Cerebellar nuclear complex (tissue), 1 donor: ENCODE measurements at places on chromosomes 3 and 15.

DNA sequence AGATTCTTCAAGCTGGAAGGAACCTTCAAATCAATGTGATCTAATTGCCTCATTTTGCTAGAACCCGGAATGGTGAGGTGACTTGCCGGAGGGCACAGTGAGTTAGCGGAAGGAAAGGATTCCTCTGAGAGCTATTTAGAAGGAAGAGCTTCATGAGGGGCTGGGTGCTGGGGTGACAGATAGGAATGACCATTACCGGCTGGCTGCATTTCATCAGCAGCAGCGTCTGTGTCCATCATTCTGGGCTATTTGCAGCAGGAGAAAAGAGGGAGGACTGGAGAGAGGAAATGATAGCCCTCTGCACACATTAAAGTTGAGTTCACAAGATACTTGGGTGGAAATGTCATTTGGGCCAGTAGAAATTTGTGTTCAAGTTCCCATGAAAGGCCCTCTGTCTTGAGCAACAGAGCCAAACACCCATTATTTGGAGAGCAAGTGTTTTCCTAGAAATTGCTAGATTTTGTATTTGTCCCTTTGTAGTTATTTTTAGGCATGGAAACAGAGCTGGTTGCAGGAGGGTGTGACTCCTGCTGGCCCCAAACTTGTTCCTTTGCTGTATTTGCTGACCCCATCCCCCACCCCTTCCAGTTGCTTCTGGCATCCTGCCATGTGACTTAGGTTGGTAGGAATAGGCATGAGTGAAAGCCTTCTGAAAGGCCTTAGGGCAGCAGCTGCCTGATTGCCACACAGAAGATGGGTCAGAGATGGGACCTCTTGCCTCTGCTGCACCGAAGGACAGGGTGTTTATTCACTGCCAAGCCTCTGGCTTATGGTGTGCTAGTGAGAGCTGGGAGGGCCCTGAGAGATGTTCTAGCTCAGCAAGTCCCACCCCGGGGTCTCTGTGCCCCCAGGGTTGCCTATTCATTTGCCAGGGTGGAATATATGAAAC is 87.5 kb upstream of the PLXNA1 start:
- DNase-seq, result no peak

- DNase-seq, result no peak
Observed at GRCh38 chr15:69980341-69981059, 117.2 kb downstream of the TLE3 start.

- no peak for DNase-seq
Observed at GRCh38 chr3:82114589-82114988, 353.1 kb upstream of the GBE1 start.

DNA sequence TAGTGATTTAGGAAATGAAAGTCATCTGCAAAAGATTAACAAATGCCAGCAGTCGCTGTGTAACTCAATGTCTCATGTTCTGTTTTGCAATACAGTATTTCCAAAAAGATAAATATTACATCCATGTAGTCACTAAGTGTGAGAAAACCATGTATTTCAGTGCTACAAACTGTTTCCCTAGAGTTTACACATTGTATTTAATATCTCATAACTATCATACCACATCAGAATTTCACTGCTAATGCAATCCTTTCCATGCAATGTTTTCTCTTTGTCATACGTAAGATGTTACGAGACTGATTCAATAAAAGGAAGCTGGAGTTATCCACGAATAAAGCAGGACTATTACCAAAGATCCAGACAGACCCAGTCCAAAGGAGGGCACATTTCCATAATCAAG is 269.4 kb downstream of the GBE1 start:
- no peak for DNase-seq

GRCh38 chr3:180000500-180000899 is 36.2 kb downstream of the PEX5L start:
- DNase-seq, result no peak

DNA sequence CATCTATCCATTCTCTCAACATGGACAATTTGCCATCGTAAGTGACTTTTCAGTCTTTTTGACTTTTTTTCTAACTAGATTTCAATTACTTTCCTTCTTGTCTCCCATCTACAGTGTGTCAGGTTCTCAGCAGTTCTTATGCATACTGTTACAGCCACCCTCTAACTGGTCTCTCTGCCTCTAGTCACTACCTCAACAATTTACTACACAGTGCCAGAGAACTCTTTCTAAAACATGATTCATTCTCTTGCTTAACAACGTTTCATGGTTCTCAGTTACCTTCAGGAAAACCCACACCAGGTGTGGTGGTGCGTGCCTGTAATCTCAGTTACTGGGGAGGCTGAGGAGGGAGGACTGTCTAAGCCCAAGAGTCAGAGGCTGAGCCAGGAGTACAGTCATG is 95.4 kb downstream of the DIPK2A start:
- no peak for DNase-seq

DNA sequence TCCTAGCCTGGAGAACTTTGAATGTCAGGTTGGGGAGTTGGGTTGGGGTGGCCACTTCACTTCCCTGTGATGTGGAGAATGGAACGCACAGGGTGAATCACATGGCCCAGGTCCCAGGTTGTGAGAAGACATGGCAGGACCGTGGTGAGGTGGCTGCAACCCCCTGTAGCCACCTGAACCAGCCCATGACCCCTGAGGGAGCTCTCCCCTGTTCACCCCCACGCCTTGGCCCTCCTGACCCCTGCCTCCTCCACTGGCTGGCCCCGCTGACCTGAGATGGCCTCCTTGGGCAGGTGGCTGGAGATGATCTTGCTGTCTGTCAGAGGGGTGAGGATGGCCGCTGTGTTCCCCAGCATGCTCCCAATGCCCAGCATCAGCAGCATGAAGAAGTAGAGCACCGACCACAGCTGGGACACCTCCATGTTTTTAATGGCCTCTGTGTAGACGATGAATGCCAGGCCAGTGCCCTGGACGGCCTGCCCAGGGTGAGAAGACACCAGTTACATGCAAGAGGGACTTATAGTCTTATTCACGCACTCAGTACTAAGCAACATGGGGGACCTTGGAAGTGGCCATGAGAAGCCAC is 31.0 kb downstream of the SLC6A20 start:
- no peak for DNase-seq

- no peak for DNase-seq
Observed at GRCh38 chr3:8845641-8846040, 76.2 kb upstream of the OXTR start.

- no peak for DNase-seq
Observed at GRCh38 chr15:60548101-60548500, 69.2 kb upstream of the ICE2 start.

- DNase-seq, result no peak
Observed at GRCh38 chr3:146313746-146314111, 62.8 kb upstream of the PLSCR4 start.

- DNase-seq, result no peak
Observed at GRCh38 chr3:31250116-31250777, 282.5 kb upstream of the STT3B start.

- DNase-seq, result no peak
Observed at GRCh38 chr15:98518823-98519561, 129.3 kb upstream of the IGF1R start.

DNA sequence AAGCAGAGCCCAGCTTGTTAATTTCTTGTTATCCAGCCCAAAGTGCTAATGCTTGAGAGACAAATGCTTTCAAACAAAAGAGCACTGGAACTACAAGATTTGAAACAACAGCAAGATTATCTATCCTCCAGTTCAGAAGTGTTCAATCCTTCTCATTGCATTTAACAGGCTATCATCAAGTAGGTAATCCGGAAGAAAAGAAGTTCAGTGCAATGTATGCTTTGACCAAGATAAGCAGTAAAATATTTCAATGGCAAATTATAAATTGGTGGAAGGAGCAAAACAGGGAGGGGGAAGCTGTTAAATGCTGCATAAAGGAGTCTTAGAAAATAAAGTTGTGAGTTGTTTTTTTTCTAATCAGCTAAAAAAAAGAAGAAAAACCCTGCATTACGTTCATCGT is 8.8 kb downstream of the LRIG1 start:
- DNase-seq, result no peak

GRCh38 chr3:184440151-184440550 is 60.3 kb downstream of the CHRD start:
- DNase-seq, result no peak

DNA sequence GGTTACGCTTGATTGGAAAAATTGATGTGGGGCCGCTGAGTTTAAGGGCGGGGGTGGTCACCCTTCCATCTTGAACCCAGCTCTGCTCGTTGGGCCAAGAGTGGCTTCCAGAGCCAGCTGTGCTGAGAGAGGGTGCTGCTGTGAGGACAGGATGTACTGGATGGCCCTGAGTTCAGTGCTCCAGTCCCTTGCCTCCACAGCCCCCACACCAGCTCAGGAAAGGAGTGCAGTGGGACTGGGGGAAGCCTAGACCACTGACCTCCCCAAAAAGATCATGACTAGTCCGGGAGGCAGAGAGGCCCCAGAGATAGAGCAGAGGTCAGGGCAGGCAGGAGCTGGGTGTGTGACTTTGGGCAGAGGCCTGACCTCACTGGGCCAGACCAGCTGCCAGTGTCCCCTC is 4.0 kb upstream of the PTH1R start:
- no peak for DNase-seq

DNA sequence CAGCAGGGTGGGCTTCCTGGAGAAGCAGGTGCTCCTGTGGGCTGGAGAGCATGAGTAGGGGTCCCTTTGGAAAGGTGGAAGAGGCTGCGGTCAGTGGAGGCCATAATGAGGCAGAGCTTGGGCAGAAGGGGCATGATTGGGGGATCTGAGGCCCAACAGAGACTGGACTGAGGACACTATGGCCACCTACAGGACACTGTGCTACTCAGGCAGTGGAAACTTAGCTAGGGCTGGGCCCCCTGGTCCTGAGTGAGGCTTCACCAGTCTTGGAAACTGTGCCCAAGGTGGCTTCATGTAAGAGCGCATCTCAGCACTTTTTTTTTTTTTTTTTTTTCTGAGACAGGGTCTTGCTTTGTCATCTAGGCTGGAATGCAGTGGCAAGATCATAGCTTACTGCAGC is 6.3 kb upstream of the COMMD4 start:
- no peak for DNase-seq

DNA sequence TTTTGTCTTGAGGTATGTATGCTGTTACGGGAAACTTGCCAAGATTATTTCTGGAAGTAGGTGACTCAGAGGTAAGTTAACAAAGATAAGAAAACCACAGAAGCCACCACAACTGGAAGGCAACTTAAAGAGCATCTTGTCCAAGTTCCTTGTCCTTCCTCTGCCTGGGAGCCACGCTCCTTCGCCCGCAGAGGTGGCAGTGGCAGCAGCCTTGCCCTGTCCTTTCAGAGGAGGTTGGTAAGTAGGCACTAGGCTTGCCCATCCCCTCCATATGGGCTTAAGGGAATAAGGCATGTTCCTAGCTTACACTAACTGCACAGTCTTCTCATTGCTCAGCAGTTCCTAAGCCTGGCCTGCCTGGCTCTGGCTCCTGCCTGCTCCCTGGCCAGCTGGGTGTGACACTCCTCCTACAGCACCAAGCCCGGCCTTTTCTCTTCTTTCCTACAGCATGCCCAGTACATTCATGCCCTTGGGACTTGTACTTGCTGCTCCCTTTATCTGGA is 48.0 kb upstream of the RAB6B start:
- no peak for DNase-seq

DNA sequence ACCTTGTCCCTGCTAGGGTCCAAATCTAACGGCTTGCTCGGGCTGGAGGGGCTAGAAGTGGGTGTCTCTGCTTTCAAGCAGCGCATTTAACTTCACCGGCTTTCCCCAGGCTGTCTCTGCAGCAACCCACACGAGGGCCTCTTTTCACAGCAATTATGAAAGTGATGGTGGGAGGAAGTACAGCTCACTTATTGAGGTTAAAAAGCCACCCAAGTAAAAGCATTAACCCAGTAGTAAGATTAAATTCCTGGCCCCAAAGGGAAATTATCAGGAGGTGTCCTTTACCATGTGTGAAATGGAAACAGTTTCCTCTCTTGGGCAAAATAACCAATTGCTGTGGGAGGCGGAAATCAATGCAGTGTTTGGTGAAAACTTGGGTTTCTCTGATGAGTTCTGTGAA is 41.1 kb downstream of the NGRN start:
- no peak for DNase-seq

DNA sequence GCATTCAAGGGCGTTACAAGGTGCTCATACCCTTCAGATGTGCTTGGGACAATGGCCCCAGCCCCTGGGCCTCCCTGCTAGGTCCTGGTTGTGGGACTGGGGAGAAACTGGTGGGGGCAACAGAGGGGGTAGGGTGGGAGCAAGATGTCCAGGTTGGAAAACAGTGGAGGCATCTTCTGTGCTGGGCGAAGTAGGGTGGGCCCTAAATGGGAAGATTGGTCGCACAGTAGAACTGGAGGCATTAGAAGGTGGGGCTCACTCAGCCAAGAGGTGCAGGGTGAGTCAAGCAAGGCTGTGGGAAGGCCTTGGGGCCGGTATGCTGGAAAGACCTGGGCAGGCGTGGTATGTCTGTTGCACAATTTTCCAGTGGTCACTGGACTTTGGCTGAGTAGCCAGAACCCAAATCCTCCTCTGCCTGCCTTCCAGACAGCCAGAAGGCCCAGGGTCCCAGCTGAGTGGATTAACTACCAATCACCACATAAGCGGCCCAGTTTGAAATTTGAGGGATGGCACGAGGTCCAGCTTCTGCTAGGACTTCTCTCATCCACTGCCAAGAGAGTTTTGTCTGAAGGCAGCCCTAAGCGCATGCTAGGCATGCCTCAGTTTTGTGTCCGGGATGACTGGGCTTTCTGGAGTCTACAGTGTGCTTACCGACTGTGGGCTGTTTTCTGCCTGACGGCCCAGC is 74.5 kb downstream of the LSM3 start:
- no peak for DNase-seq

GRCh38 chr15:96324192-96324895 is 6.2 kb upstream of the NR2F2 start:
- no peak for DNase-seq

- DNase-seq, result no peak
Observed at GRCh38 chr3:167198949-167199600, 181.0 kb downstream of the ZBBX start.

DNA sequence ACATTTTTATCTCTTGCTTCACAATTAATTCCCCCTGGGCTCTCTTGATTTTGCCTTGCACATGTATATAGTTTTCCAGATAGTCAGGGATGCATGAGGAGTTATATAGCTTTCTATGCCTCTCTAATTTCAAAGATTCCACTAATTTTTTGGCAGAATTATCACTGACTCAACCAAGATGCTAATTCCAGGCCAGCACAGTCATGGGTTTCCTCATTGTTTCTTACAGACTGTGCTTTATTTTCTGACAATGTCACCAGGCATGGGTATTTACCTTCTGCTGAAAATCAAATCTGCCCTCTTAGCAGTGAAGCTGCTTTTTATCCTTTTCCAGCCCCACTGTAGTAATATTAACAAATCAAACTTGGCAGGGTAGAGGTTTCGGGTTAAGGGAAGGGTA is 1520.6 kb upstream of the CADM2 start:
- DNase-seq, result no peak

DNA sequence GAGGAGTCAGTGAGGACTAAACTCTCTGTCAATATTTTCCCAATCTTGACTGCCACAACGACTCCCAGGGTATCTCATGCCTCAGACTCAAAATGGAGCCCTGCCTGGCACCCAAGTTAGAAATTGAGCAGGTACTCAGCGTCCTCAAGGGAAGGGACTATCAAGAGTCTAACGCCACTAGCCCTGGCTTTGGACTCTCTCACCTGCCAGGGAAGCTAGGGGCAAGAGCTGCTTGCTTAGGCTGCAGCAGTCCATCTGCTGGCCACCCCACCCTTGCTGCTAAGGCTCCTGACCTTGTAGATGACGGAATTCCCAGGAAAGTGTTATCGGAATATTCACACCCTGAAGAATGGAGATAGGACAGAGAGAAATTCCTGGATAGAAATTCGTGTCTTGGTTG is 33.0 kb downstream of the ZIC4 start:
- DNase-seq, result no peak

- no peak for DNase-seq
Observed at GRCh38 chr3:125602752-125603649, 7.7 kb upstream of the OSBPL11 start.

- no peak for DNase-seq
Observed at GRCh38 chr15:48440084-48440483, 108.9 kb downstream of the DUT start.
